Osteoblast (primary cell): ENCODE measurements at places on chromosomes 6 and 20. TPM values are rescaled to one million over a fixed set of nuclear protein-coding genes. Genes with fewer than 3 reads are reported as not detected.

Gene ZNF292
- 35.9 and 39.4 TPM in 2 replicates for total RNA-seq

GRCh38 chr20:45962031-45962755 is 9.8 kb downstream of the ZNF335 start:
- peaks cover 94% of the 10 kb centered on the region for H3K36me3 ChIP-seq
- no peak overlapping the region for H3K27ac ChIP-seq
- no peaks in the 10 kb centered on the region for H3K27me3 ChIP-seq
- DNase-seq: peak; percentile 39
- no peak overlapping the region for H3K4me3 ChIP-seq

DNA sequence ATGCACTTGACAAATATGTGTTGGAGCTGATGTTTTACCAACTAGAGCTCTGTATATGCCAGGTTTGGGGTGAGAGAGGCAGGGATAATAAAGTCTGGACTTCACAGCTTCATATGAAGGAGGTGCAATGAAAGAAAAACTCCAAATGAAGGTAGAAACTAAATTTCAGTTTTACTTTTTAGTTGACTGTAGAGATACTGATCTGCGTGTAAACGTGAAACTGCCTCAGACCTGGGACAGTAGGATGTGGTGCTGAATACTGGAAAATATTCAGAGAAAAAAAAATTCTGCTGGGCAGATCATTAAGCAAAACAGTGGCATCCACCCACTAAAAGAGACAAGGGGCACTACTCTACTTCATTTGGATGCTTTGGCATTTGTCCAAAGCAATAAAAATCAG is 94.5 kb downstream of the BACH2 start:
- no peak overlapping the region for H3K4me3 ChIP-seq
- no peak for DNase-seq
- H3K36me3 ChIP-seq: no peaks in the 10 kb centered on the region
- H3K27ac ChIP-seq: no peak overlapping the region
- peaks cover 7% of the 10 kb centered on the region for H3K4me1 ChIP-seq

- peaks cover 5% of the 10 kb centered on the region for H3K36me3 ChIP-seq
- H3K27me3 ChIP-seq: no peaks in the 10 kb centered on the region
- DNase-seq: no peak
- H3K4me3 ChIP-seq: no peak overlapping the region
- no peak overlapping the region for H3K27ac ChIP-seq
Observed at GRCh38 chr6:100617633-100618350, 153.1 kb upstream of the SIM1 start.

Gene SLC2A10
- total RNA-seq: 44.2 and 47.4 TPM in 2 replicates

DNA sequence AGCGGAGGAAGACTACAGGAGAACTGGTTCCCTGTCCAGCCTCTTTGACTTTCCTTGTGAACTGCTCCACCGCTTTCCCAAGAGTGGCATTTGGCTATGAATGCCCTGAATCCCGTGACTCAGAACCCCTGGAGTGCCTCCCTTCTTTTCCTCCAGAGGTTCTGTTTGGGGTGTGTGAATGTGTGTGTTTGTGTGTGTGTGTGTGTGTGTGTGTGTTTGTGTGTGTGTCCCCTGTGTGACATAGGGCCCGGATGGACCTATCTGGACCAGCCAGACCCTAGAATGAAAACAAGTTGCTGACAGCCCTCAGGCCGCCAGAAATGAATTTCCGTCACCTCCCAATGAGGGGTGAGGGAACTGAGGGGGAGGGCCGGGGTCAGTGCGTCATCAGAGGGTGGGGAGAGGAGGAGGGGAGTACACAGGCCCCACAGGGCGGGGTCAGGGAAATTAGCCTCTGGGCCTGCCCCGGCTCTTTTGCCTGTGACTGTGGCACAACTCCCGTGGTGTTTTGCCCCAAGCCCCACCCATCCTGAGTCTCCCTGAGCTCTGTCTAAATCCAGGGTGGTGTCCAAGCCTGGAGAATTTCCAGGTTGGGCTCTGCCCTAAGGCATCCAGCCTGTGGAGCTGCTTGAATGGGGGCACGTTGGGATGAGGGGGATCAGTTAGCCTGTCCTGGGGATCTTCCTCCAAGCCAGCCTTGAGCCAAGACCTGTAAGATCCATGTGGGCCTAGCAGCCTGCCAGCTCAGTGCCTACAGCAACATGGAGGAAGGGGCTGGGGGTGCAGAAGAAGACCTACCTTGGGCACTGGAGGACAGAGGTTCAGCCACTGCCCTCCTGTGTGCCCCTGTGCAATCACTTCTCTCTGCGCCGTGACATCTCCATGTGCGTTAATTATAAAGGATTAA is 15.2 kb upstream of the MRPS18A start:
- peaks cover 30% of the 10 kb centered on the region for H3K4me1 ChIP-seq
- H3K27me3 ChIP-seq: no peaks in the 10 kb centered on the region
- peak; percentile 90 for DNase-seq
- peak overlapping the region; percentile 43 for H3K4me3 ChIP-seq
